Stimulated activated CD4-positive, alpha-beta T cell treated with anti-CD3 and anti-CD28 coated beads, Interleukin-2, amount 100 ng/mL, for 24 hours (primary cell): ENCODE measurements at places on chromosomes 16 and 17.

DNA sequence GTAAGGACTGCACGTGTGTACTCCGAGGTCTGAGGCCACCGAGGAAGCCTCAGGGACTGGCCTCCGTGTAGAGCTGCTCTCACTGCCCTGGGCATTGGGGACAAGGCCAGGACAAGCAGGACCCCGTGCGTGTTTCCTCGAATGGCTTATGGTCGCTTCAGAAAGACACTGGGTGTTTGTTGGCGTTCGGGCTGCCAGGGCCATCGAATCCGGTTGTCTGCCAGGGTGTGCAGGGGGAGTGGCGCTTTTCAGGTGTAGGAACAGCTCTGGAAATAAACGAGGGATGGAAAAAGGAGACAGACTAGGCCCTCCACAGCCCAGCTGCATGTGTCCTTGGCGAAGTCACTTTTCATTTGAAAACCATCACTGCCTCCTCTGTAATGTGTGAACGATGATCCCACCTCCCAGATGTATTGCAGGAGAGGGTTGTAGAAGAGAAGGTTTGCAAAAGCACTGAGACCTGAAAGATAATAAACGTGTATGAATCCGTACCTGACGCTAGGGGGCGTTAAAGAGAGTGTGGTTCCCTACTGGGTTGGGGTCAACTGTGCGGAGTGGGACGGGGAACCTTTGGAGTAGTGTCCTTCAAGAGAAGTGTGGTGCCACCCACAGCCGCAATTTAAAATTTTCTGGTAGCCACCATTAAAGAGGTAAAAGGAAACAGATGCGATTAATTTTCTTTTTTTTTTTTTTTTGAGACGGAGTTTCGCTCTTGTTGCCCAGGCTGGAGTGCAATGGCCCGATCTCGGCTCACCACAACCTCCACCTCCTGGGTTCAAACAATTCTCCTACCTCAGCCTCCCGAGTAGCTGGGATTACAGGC lies 2.1 kb upstream of the ZSCAN10 start:
- DNase-seq, result peak; percentile 62

DNA sequence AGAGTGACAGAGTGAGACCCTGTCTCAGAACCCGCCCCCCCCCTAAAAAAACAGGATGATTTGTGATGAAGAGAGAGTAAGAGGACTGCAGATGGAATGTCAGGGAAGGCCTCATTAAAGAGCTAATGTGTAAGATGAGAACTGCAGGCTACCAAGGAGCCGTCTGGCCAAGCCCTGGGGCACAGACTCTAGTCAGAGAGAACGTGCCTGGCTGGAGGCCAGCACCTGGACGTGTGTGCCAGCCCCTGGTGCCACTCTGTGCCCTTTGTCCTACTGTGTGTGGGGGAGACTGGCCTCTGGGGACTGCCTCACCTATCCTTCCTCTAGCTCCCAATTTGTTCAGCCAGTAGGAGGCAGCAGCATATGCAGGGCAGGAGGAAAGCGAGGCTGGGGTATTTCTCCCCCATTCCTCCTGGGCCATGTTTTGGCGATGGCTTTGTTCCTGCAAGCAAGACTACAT lies 37.1 kb downstream of the KNOP1 start:
- no peak for DNase-seq

GRCh38 chr16:88888057-88888456 lies 21.6 kb upstream of the PABPN1L start:
- no peak for DNase-seq

GRCh38 chr17:35942588-35943186 lies 826 bp downstream of the LYZL6 start:
- no peak for DNase-seq

DNA sequence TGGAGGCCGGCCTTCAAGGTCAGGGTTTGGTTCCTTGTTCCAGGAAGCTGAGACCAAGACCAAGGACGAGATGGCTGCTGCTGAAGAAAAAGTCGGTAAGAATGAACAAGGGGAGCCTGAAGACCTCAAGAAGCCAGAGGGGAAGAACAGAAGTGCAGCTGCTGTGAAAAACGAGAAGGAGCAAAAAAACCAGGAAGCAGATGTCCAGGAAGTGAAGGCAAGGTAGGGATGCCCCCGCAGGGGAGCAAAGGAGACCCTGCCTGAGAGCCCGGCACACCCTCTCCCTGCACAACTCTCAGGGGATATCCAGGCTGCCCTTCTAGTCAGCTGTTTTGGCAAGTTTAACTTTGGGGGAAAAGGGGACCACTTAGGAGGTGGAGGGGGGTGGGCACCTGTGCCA lies 29.0 kb downstream of the RNF213 start:
- DNase-seq, result no peak

DNA sequence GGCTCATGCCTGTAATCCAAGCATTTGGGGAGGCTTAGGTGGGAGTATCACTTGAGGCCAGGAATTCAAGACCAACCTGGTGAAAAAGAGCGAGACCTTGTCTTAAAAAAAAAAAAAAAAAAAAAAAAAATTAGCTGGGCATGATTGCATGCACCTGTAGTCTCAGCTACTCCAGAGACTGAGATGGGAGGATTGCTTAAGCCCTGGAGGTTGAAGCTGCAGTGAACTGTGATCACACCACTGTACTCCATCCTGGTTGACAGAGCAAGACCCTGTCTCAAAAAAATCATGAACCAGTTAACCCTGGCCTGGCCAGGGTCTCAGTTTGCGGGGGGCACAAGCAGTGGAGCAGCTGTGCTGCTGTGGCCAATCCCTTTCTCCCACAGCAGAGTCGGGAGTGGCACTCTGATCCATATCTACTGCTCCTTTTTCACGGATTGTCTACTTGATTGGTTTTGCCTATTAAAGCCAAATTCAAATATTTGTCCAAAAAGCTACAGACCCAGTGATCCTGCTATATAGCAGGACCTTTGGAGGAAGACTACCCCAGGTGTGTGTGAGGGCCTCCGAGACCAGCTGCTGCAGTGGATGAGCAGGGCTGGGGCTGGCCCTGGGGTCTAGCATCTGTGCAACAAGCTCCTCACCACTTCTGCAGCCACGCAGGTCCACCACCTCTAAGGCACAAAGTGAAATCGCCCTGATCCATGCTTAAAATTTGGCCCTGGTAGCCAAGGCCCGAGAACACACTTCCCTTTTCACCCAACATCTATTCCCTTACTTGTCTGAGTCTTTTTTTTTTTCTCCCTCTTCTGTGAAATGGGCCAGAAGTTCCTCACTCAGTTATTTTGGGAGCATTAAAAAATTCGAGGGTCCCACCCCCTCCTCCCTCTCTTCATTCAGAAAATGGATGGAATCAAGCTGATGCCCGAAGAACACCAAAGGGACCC lies 48.2 kb downstream of the LDHD start:
- DNase-seq, result no peak

GRCh38 chr17:16477666-16478065 lies 14.3 kb downstream of the LRRC75A start:
- no peak for DNase-seq

- no peak for DNase-seq
Observed at GRCh38 chr17:4994081-4994595, 3.2 kb downstream of the INCA1 start.

GRCh38 chr17:75094871-75095399 lies 7.2 kb downstream of the SLC16A5 start:
- no peak for DNase-seq

- DNase-seq, result no peak
Observed at GRCh38 chr17:35213412-35213940, 19.3 kb upstream of the SLC35G3 start.

DNA sequence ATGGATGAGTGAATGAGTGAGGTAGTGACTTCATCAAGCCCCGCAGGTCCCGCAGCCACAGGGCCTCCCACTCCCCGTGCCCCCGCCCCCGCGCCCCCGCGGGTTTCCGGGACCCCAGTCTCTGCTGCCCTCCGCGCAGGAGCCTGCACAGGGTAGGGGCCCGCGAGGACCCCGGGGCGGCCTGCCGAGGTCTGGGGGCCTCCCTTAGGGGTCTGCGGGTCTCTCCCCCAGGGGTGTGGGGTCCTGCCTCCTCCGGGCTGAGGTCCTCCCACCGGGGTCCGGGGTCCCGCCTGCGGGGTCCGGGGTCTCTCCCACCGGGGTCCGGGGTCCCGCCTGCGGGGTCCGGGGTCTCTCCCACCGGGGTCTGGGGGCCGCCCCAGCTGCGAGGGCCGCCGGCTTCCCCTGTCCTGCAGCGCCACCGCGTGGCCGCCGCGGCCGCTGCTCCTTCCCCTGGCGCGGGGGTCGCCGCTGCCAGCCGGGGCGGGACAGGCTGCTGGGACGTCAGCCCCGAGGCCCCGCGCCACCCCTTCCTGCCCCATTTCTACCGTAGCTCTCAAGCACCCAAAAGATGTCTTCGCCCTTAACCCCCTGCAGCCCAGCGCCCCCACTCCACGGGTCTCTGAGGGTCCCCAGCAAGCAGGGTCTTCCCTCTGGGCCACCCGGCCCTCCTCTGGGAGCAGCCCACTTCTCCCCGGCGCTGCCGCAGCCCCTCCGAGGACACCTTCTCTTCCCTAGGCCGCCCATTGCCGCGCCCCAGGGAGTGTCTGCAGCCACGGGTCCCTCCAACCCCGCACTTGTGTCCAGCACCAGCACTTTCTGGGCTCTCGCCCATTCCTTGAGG lies 10.4 kb upstream of the CHMP6 start:
- peak; percentile 56 for DNase-seq

- DNase-seq, result peak; percentile 59
Observed at GRCh38 chr17:3843935-3844516, 2.0 kb downstream of the NCBP3 start.

- DNase-seq, result no peak
Observed at GRCh38 chr16:87483481-87483880, 9.3 kb downstream of the ZCCHC14 start.

DNA sequence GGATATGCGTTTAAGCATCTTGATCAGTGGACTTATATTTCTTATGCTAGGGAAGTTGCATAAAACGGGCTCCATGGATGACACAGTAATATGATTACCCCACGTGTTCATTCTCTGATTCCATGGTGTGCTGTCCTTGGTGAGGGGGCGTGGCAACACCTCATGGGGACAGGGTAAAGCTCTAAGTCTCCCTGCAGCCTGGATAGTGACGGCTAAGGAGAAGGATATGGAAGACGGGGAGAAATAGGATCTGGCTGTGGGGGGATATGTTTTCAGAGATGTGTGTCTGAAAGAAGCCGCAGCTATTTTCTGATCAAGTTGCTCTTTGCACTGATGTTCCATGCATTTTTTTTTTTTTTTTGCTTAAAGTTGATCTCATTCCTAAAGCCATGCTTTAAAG lies 84.3 kb downstream of the MARCHF10 start:
- DNase-seq, result no peak

DNA sequence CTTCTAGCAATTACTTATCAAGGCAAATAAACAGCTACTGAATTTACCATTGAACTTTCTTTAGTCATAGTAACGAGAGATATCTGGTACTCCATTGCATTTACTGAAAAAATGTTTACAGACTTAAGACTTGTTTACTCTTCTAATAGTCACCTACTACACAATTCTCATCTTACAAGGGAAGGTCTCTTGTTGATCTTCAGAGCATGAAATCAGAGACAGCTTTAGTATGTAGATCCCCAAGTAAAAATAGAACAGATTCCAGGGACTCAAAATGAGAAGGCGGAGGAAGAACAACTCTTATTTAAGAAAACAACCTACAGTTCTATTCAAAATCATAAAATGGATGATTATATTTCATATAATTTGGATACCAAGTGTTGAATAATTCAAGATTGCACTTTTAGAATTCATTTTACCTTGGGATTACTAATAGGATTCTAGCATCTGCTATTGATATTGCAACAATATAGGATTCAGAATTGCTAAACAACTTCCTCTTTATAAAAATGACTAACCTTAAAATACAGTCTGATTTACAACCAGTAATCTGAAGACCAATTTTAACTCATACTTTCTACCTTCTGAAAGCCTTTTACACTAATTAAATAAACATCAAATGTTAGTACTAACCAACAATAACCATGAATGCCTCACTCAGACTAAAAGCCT lies 20.8 kb downstream of the UBE2G1 start:
- no peak for DNase-seq

DNA sequence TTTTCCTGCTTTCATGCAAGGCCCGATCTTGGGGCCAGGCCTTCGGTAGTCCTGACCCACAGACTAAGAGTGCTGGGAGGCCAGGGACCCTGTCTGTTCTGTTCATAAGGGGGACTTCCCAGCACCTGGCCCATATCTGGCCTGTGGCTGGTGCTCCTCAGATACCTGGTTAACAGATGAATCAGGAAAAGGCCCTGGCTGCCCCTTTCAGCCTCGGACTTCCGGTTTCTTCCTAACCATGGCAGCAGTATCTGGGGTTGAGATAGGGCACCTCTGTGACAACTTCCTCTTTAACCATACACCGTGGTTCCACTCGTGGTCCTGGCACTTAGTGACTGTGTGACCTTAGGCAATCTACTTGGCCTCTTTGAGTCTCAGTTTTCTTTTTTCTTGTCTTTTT lies 18.4 kb downstream of the PLCG2 start:
- DNase-seq, result no peak

DNA sequence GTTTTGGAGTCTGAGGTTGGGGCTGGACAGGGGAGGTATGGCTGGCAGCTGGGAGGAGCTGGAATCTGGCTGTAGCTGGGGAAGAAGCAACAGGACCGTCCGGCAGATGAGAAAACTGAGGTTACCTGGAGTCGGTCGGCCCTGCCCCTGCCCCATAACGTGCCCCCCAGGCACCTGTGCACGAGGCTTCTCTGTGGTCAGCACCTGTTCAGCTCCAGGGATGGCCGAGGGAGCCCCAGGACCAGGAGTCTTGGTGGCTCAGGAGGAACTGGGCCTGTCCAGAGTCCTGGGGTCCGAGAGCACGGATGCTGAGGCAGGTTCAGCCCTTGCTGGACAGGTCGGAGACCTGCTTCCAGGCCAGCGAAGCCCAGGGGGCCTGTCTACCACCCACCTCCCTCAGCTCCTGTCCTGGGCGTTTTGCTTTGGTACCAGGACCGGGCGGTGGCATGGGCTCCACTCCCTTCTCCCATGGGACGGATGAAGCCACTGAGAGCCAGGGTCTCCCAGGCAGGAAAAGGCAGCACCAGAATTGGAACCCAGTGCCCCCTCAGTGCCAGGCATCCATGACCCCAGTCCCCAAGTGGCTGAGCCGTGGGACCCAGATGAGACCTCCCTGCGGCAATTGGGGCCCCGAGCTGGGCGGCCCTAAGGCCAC lies 17.1 kb upstream of the CBFA2T3 start:
- no peak for DNase-seq

GRCh38 chr17:69597898-69598692 lies 183.6 kb downstream of the MAP2K6 start:
- DNase-seq, result no peak
